ENCODE measurements at places on chromosomes 16 and 17.

GRCh38 chr17:41773731-41774193, 12.7 kb downstream of the JUP start:
- no peak for DNase-seq

GRCh38 chr16:49463529-49463928, 89.9 kb downstream of the C16orf78 start:
- no peak for DNase-seq

DNA sequence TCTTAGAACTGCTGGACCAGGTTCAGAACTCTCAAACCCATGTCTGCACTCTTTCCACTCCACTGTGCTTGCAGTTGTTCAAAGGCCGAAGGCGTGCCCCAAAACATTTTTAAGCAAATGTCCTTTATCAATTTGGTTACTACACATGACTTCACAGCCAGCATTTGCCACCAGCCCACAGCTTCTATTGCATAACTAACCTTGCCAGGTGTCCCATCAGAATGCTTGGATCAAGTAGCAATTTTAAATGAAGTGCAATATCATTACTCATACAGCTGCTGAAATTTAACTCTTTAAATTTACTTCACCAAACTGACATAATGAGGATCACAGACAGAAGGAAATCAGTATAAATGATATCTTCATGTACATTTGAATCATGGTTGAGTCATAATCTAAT, 29.8 kb upstream of the HS3ST3A1 start:
- no peak for DNase-seq

DNA sequence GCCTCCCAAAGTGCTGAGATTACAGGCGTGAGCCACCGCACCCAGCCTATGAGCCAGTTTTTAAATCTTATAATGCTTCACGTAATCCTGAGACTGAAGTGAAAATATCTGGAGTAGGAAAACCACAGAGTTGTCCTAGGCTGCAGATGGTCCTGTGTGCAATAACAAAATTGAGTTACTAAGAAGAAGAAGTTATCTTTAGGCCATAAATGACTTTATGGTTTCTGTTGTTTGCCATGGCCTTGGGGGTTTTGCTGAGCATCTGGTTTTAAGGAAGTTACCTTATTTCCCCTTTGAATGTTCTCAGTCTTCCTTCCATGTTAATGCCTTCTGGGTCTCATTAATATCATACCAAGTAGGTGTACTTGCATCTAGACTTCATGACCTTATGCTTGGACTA, 16.5 kb downstream of the NMT1 start:
- no peak for DNase-seq

DNA sequence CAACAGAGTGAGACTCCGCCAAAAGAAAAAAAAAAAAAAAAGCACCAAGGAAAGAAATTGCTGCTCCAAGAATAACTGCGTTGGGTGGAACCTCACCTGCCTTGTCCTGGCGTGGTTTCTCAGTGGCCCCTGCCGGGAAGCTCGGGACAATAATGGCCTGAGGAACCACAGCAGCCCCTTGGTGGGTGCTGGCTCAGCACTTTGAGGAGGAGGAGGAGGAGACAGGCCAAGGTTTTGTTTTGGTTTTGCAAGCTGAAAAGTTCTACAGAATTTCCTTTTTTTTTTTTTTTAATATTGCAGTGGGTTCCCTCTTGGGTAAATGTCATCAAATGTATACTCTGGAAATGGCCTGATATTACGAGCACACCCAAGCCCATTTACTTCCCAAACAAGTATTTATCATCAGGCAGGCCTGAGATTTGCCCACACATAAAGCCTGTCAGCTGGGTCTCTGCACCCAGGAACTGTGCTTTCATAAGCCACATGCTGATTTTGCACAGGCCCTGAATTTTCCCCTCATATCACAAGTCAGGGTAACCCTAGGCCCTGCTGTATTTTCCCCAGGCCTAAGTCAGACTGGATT, 78.3 kb downstream of the SOCS1 start:
- DNase-seq: no peak

GRCh38 chr17:76994237-76994637, 126.0 kb downstream of the MGAT5B start:
- no peak for DNase-seq

DNA sequence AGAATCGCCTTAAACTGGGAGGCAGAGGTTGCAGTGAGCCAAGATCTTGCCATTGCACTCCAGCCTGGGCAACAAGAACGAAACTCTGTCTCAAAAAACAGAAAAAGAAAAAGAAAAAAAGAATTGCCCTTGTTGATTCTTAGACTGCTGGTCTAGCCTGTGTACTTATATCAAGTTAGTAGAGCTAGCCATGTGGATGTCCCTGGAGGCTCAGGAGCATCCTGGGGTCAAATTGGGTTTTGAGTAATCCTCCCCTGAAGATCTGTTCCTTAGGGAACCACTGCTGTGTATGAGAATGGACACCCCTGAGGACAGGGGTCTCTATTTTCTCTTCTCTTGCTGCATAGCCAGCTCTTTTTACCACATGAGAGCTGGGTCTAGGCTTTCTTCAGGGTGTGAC, 21.5 kb downstream of the SLC7A6OS start:
- DNase-seq: no peak

DNA sequence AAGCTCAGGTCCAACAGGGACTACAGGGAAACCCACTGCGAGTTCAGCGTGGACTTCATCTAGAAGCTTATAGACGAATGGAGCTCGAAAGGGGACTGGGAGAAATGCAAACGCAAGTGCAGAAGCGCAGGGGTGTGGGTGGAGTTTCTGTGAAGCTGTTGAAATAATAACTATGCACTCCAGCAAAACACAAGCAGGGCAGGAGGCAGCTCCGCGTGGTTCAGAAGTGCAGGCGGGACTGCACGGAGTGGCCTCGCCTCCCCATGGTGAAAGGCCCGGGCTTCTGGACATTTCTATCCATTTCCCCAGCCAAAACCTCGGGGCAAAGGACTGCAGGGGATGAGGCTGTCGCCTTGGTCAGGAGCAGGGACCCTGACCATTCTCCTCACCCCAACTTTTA, 74.5 kb downstream of the ZNF423 start:
- DNase-seq: no peak

DNA sequence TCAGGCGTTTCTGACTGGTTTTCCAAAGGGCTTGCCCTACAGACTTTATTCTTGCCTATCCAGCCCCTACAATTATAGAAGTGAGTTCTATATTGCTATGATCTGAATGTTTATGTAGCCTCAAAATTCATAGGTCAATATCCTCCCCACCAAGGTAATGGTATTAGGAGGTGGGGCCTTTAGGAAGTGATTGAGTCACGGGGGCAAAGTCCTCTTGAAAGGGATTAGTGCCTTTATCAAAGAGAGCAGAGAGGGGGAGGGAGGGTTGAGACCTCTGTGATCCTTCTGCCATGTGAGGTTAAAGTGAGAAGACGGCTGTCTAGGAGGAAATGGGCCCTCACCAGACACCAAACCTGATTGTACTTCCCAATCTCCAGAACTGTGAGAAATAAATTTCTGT, 931 bp upstream of the CPHXL start:
- DNase-seq: no peak

GRCh38 chr17:72846399-72846798, 246.1 kb downstream of the SLC39A11 start:
- no peak for DNase-seq

- DNase-seq: no peak
Measured at GRCh38 chr16:60127196-60127595, 1393.1 kb upstream of the GOT2 start.

DNA sequence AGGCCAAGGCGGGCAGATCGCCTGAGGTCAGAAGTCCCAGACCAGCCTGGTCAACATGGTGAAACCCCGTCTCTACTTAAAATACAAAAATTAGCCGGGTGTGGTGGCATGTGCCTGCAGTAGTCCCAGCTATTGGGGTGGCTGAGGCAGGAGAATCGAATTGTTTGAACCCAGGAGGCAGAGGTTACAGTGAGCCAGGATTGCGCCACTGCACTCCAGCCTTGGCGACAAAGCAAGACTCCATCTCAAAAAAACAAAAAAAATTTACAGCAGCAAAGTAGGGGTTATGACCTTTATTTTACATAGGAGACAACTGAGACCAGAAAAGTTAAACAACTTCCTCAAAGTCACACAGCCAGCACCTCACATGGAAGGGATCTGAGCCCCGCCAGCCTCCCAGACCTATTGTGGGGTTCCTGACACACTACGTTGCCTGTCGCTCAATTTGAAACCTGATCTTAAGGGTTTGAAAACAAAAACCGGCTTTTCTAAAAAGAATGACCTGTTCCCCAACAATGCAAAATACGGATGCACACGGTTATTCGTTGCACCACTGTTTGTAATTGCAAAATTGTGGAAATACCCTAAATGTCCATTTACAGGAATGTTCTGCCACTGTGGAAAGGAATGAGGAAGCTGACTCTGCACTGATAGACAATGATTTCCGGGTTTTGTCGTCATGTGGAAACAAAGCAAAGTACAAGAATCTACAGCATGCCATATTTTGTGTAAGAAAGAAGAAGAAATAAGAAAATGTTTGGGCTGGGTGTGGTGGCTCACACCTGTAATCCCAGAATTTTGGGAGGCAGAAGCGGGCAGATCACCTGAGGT, 77.2 kb downstream of the CNGB1 start:
- DNase-seq: no peak

- no peak for DNase-seq
Measured at GRCh38 chr17:82234211-82235055, 5.6 kb downstream of the SLC16A3 start.

GRCh38 chr16:8708536-8708935, 34.1 kb downstream of the ABAT start:
- no peak for DNase-seq

DNA sequence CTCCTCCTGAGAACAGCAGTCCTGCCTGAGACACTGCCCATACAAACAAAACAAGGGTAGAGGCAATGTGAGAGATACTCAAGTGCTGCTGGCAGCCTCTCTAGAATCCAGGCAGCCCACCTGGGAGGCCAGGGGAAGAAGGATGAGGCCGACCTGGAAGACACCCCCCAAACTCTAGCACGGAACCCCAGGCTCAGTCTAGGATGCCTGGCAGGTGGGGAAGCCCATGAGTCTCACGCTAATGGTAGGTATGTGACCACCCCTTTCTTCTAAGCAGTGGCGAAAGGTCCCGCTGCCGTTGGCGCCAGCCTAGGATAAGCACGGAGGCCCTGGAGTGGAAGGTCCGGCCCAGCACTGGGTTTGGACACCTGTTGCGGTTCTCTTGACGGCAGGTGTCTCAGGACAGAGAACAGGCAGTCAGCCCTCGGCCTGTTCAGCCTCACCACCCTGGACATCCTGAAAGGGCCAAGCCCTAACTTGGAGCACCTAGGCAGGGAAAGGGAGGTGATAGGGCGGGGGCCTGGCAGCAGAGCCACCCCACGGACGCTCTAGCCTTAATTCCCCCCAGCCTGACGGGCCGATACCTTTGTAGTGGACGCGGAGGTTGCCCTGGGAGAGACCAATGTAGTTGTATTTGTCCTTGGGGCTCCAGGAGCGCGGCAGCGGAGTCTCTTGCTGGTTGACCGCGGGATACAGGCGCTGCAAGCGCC, 487 bp downstream of the RANBP10 start:
- DNase-seq: no peak

GRCh38 chr16:54554581-54554980, 268.0 kb upstream of the IRX3 start:
- DNase-seq: no peak

DNA sequence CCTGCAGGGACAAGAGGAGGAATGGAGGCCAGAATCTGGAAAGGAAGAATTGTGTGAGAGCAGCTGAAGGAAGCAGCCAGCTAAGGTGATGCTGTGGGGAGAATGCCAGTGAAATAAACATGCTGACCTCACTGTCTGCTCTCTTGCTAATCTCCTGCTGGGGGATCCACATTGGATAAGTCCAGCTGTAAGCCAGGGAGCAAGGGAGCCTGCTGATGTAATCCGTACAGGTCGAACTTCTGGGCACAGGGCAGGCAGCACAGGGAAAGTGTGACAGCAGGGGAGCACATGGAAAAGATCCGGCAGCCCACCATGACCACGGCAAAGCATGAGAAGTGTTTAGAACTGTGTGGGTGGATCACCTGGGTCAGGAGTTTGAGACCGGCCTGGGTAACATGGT, 7.5 kb upstream of the XPO6 start:
- DNase-seq: peak; percentile 68

GRCh38 chr16:19824216-19824615, 60.4 kb downstream of the GPRC5B start:
- no peak for DNase-seq

DNA sequence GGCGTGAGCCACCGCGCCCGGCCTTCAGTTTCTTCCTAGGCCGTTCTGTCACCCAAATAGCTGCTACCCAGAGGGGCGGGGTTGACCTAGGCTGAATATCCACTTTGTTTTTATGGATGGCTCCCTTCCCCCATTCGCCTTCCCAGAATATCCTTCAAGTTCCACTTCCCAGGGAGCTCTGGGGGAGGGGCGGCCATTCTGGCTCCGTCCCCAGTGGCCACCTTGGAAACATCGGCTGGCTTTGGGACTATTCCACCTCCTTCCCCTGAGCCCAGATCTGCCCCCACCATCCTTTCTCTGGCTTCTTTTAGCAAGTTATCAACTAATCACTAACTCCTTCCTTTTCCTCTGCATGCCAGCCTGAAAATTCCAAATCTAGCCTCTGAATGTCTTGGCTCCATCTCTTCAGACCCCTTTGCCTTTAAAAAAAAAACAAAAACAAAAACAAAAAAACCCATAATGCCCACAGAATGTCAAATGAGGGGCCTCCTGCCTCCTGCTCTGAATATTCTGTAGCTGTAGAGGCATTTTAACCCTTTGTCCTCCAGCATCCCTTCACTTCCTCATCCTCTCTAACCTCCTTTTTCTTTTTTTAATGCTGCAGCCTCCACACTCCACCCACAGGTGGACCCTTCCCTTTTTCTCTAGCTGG, 6.4 kb downstream of the ATP1B2 start:
- DNase-seq: peak; percentile 98

- no peak for DNase-seq
Measured at GRCh38 chr16:1007284-1007850, 25.8 kb downstream of the SOX8 start.

- DNase-seq: no peak
Measured at GRCh38 chr17:37384560-37385149, 8.9 kb downstream of the C17orf78 start.

DNA sequence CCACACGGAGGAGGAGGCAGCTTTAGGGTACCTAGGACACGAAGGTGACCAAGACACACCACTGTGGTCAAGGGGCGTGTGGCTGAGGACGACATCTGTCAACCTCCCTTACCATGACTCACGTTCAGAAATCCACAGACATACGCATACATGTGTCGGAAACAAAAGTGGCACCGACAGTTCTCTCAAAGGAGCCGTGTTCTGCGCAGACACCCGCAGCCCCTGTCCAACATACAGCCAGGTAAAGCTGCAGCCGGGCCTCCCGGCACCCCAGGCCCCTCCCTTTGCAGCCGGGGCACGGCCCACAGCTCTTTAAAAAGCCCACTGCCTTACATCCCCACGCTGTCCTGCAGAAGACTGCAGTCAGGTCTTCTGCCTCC, 40.5 kb upstream of the KLHDC4 start:
- DNase-seq: peak; percentile 37

GRCh38 chr17:78202666-78203065, 11.4 kb upstream of the BIRC5 start:
- no peak for DNase-seq

DNA sequence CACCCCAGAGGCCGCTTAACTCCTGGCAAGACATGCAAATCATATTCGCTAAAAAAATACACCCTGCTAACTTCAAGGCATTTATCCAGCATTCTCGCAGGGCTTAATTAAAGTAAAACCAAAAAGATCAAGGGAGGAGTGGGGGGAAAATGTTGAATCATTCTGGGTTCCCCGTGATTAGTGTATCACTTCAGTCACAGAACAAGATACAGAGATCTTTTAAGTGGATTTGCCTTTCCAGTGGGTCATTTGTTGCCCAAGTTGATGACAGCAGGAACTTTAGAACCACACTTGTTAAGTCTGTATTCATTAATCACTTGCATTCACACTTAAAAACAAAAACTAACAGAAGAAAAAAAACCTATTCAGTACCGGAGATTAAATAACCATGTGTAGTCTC, 17.3 kb downstream of the CRYBA1 start:
- no peak for DNase-seq

Measured in mesendoderm (in vitro differentiated cells).